ENCODE measurements at places on chromosomes 1 and 21.

- DNase-seq = no peak
Measured at GRCh38 chr1:19319196-19319595, 7.1 kb downstream of the SLC66A1 start.

- no peak for DNase-seq
Measured at GRCh38 chr1:61050541-61051442, 31.6 kb upstream of the NFIA start.

GRCh38 chr1:214967865-214968575 lies 114.5 kb upstream of the KCNK2 start:
- peak; percentile 56 for DNase-seq

DNA sequence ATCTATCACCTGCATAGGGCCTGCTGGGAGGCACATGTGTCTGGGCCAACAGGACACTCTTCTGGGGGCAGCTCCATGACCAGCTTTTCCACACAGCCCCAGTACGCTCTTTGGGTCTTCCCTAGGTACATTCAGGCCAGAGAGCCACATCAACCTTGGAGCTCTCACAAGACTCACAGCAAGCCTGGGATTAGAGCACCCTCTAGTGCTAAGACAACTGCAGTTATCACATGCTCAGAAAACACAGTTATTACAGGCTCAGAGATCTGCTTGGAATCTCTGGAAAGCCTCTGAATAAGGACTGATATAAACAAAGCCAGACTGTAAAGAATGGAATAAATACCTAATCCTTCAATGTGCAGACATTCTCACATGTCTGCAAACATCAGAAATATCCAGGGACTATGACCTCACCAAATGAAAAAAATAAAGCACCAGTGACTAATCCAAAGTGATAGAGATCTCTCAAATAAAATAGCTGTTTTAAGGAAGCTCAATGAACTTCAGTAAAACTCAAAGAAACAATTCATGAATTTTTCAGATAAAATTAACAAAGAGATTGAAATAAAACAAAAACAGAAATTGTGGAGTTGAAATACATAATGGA lies 563.9 kb upstream of the NR5A2 start:
- DNase-seq = peak; percentile 10

DNA sequence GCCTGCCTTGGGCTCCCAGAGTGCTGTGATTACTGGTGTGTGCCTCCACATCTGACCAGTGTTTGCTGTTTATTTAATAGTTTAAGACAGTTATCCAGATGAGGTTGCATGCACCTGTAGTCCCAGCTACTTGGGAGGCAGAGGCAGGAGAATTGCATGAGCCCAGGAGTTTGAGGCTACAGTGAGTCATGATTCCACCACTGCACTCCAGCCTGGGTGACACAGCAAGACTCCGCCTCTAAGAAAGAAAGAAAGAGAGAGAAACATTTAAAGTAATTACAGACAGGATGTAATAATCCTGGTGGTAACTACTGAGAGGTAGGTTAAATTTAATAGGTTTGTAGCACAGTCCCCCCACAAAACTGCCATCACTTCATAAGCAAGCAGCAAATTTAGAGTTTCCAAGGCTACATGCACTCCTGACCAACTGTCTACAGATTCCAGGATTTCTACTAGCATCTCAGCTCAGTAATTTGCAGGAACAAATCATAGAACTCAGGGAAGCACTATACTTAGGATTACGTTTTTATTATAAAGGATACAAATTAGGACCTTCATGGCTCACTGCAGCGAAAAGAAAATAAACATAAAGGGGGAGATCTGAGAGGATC lies 89.6 kb downstream of the PKN2 start:
- DNase-seq = peak; percentile 12

DNA sequence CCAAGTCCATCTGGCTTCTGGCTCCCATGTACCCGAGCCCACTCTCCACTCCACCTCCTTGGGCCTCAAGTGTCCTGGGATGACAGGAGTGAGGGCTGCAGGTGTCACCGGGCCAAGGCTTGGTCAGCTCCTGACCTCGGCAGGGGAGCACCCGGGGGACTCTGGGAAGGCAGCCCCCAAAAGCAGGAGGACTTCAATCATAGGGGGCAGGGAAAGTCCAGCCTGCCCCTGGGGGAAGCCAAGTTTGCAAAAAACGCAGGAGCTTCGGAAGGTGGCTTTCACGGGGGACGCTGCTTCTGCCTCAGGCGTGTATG lies 56.8 kb downstream of the KCNAB2 start:
- DNase-seq = no peak

DNA sequence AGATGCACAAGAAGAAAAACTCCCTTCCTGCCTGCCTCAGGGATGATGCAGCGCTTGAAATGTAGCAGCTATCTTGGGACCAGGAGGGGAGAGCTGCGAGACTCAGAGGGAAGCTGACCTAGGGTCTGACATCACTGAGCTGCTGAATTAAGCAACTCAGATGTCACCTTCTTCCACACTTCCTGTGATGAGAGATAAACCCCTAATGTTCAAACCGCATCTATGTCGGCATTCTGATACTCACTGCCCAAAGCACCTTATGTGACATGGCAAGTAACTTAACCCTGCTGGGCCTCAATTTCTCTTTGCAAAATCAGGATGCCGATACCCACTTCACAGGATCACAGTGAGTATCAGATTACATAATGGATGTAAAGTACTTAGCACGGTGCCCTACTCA lies 9.1 kb upstream of the AK2 start:
- DNase-seq = no peak

GRCh38 chr21:25092441-25093011 lies 514.8 kb downstream of the MRPL39 start:
- no peak for DNase-seq
